ENCODE measurements at places on chromosomes 7 and 10.
A peak's percentile ranks its signal among the peaks of the same experiment; 100 is the strongest.

DNA sequence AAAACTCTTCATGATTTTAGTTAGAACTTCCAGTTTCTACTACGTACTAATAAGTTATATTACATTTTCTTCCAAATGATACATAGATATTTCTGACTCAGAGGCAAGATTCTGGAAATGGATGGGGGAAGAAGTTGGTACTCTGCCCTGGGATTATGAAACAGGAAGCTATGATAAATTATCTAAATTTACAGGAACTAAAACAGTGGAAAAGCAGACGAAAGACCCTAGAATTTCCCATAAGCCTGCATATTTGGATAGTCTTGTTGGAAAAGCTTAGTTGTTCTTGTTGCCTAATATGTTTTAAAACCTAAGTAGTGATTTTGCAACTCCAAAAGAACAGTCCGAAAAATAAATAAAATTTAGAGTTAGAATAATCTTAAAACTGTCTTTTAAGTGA lies 21.8 kb downstream of the CFAP69 start:
- DNase-seq: no peak

- no peak for DNase-seq
These were observed 524 bp upstream of the FUOM start for GRCh38 chr10:133358162-133358924.

- DNase-seq: no peak
These were observed 278.8 kb downstream of the CACNA2D1 start for GRCh38 chr7:82164813-82165212.

GRCh38 chr10:21406595-21407193 lies 118.8 kb downstream of the SKIDA1 start:
- no peak for DNase-seq

GRCh38 chr10:65581426-65582026 lies 1344.3 kb upstream of the LRRTM3 start:
- DNase-seq: no peak

DNA sequence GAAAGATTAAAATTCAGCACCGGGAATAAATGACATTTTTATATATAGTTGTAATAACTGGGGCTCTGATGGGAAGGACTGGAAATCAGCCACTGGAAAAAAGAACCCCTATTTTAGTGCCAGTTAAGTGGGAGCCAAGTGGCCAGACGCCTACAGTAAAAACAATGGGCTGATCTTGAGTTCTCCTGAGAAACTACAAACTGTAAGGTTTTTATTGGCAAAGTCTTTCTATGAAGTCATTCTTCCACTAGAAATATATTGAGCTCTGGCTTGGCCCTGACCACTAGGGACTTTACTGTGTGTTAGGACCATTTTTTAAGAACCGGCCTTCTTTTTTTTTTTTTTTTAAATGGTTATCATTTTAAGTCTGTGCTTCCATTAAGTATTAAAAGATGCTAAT lies 79.6 kb downstream of the ZNF22 start:
- DNase-seq: no peak

DNA sequence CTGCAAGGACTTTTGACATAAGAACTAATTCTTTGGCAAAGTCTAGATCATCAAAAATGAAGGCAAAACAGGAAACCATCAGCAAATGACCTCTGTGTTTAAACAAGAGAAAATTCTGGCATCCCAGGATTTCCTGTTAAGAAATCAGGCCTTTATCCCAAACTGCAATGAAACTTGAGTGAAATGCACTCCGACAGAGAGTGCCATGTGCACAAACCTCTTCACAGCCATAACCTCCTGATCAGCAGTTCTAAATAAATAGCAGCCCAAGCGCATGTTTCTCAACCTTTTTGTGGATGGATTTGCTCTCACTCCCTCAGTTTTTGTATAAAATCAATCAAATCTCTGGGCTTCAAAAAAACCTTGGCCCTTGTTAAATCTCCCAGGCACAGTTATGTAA lies 107.7 kb upstream of the EEPD1 start:
- no peak for DNase-seq

GRCh38 chr7:115356139-115356746 lies 434.3 kb downstream of the MDFIC start:
- DNase-seq: no peak

DNA sequence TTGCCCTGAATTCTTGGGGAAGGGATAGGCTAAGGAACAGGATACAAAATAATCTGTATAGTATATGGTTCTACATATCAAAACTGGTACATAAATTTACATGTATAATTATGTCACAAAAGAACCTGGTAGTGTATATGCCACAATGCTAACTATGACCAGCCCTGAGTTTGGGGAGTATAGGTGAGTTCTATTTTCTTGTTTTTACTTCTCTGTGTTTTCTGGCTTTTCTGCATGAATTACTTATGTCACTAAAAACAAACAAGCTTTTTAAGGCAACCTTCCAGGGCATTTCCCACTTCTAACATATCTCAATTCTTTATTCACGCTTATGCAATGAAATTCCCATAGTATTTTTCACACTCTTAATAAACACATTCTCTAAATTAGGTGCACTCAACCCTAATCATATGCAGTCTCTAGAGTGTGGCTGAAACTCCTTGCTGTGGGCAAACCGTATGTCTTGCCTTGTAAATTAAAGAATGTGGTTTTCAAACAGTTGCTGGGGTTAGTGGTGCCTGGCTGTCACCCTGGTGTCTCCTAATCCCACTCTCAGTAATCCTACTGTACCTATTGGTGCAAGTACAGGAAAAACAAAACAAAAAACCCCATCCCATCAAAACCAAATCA lies 14.0 kb upstream of the INSIG1 start:
- no peak for DNase-seq

DNA sequence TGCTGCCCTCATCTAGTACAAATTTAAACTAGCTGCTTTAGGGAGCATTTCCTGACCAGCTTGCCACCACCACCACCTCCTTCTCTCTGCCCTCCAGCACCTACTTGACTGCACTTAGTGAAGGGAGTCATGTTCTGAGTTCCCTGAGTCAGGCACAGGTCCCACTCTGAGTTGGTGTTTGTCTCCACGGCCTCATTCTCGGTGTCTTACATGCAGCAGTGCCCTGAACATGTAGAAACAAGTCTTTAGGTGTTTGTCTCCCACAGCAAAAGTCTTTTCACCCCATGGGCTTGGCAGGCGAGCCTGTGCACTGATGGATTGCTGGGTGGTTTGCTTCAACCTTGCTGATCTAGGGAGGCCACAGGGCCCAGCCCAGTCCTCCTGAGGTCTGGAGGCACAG lies 16.9 kb downstream of the TSPAN14 start:
- DNase-seq: no peak

GRCh38 chr7:82360591-82361368 lies 82.8 kb downstream of the CACNA2D1 start:
- no peak for DNase-seq

DNA sequence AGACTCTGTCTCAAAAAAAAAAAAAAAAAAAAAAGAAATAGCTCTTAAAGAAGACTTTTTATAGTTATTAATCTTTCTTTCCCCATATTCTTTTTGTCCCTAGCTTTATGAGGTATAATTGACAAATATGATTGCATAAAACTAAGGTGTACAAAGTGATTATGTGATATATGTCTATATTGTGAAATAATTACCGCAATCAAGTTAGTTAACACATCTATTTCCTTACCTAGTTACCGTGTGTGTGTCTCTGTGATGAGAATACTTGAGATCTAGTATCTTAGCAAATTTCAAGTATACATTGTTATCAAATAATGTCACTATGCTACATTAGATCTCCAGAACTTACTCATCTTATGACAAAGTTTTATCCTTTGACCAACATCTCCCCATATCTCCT lies 30.7 kb upstream of the UBN2 start:
- no peak for DNase-seq

GRCh38 chr7:121741896-121742295 lies 131.1 kb upstream of the PTPRZ1 start:
- no peak for DNase-seq

GRCh38 chr7:85186083-85186520 lies 754 bp downstream of the SEMA3D start:
- DNase-seq: peak; percentile 59

- no peak for DNase-seq
These were observed 8.5 kb downstream of the RBP3 start for GRCh38 chr10:47356708-47357107.

- no peak for DNase-seq
These were observed 15.2 kb downstream of the PYROXD2 start for GRCh38 chr10:98399784-98400183.

GRCh38 chr10:112755446-112756234 lies 194.4 kb upstream of the TCF7L2 start:
- peak; percentile 74 for DNase-seq

- no peak for DNase-seq
These were observed 75.2 kb upstream of the KIF5B start for GRCh38 chr10:32131388-32131787.

- no peak for DNase-seq
These were observed 260.4 kb downstream of the CDK14 start for GRCh38 chr7:90856351-90857070.

DNA sequence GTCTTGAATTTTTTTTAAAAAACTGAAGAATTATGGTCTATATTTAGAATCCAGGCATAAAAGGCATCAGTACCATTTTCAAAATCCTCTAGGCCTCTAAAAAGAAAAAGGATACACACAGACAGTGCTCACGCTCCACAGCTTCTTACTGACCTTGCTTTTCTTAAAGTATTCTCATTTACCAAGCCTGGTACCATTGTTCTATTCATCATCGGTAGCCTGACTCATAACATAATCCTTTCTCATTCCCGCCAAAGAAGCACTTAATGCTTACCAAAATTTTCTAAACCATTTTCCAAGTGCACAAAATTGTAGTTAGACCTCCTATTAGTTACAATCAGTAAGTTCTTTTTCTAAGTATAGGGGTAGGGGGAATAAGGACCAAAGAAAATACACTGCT lies 54.6 kb downstream of the ATE1 start:
- DNase-seq: no peak

- no peak for DNase-seq
These were observed 22.4 kb upstream of the FAM180A start for GRCh38 chr7:135771051-135771450.

- no peak for DNase-seq
These were observed 442.8 kb upstream of the NRP1 start for GRCh38 chr10:33777223-33777622.

DNA sequence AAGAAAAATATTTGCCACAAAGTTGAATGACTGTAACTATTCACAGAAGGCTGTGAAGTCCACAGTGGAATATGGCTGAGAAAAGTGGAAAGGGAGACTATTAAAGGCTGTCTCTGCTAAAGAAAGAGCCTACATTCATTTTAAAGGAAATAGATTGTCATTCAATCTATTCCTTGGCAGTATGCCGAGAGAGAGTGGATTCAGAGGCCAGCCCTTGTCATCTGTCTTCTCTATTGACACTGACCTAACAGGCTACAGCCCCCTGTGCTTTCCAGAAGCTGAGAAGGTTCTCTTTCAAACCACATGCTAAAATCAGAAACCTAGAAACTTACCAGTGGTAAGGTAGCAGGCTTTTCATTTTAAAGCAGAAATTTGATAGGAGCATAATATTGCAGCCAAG lies 12.1 kb downstream of the ODAD2 start:
- no peak for DNase-seq
